D341Med (cell line): ENCODE measurements at places on chromosomes 4 and X.

- DNase-seq: no peak
Measured at GRCh38 chrX:16589211-16589610, 60.7 kb upstream of the S100G start.

DNA sequence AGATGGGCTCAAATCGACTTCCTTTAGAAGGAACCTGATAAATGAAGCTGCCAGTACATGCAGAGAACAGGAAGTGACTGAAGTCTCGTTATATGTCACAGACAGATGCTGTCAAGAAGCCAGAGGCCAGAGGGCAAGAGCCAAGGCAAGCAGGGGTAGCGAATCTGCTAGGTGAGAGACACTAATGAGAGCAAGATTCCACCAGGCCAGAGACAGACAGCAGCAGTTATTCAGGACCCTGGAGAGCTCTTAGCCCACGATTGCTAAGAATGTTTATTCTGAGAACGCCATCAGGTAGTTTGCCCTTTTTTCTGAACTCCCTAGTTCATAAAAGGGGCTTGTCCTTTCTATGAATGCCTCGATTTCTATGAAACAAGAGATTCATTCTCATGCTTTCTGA, 73.7 kb downstream of the BEND2 start:
- no peak for DNase-seq

DNA sequence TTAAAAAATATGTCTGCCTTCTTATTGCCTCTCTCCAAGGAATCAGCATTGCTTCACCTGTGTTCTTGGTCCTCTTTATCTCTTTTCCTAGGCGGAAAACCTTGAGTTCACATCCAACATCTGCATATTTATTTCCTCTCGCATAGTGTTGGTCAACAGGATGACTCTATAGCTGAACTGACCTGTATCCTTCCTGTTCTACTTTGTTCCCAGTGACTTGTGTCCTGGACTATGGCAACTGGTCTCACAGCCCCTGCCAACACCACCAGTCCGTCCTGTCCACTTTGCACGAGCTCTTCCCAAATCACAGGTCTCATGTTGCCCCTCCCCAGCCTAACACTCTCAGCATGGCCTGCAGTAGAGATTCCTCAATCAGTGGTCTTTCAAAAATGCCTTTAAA, 2.0 kb downstream of the DIPK2B start:
- no peak for DNase-seq

DNA sequence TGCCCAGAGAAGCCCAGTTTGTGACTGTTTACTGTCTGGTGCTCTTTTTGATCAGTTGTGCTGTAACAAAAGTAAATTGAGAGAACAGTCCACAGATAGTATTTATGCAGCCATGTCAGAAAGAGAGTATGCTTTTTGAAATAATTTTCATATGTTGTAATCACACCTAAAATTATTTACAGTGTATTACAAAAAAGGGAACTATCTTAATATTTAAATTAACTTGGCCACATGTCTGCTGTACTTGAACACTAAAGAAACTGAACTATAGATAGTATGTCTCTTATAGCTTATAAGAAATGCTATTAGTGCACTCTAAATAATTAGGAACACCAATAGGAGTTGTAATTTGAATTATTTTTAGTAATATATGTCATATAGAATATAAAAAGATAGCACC, 30.2 kb downstream of the KIAA0232 start:
- no peak for DNase-seq

DNA sequence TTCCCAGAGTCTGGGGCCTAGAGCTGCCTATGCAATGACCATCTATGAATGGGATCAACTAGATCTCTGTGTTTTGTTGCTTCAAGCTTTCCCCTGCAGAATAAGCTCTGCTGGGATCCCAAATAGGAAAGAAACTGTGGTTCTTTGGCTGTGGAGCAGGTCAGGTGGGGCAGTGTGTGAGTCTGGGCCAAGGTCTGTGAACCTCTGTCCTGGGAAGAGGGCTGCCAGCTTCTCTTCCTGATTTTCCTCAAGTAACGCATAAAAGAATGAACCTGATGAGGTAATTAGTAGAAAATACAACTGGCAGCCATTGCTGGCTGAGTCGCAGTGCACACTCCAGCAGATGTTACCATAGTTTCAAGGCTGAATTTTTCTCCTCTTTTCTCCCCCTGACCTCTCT, 4.6 kb upstream of the PIN4 start:
- no peak for DNase-seq

DNA sequence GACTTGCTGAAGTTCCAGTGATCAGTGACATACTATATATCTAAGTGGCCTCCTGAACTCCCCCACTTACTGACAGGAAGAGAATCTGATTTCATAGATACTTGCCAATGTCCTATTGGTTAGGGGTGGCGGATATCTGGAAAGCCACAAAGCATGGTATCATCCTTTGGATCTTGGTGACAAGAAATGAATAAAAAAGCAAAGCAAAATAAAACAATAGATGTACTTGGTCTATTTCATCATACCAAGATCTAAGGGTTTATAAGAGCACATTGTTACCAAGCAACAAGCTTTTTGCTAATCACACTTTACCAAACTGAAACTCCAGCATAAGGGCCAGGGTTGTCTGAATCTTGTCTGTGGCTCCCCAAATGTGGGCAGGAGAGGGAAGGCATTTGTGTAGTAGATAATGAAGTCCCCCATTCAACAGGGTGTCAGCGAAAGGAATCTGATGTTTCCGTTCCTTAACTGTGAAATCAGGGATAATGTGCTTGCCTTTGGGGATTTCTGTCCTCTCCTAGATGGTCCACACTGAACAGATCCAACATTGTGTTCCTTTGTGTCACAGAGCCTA, 125.0 kb upstream of the SMIM10 start:
- no peak for DNase-seq

GRCh38 chrX:71941776-71942175, 31.1 kb downstream of the NHSL2 start:
- no peak for DNase-seq

DNA sequence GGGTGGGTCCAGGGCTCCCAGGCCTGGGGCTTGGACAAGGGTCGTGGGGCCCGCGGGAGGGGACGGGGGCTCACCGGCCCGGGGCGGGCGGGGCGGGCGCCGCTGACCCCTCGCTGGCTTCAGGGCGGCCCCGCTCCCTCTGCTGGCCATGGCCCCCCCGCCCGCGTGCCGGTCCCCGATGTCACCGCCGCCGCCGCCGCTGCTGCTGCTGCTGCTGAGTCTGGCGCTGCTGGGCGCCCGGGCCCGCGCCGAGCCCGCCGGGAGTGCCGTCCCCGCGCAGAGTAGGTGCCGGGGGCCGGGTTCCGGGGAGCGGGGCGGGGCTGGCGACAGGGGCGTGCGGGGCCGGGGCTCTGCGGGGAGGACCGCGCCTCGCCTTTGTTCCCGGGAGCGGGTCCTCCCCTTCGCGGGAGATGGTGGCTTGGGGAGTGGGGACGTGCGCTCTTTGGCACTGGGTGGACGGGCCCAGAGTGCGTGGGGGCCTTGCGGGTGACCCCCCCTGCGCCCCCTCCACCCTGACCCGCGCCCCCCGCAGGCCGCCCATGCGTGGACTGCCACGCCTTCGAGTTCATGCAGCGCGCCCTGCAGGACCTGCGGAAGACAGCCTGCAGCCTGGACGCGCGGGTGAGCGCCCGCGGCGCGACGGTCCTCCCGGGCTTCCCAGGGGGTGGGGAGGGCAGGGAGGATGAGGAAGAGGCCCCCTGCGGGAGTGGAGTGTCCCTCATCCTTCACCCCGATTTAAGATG, 16.8 kb upstream of the NAT8L start:
- DNase-seq: peak; percentile 82

DNA sequence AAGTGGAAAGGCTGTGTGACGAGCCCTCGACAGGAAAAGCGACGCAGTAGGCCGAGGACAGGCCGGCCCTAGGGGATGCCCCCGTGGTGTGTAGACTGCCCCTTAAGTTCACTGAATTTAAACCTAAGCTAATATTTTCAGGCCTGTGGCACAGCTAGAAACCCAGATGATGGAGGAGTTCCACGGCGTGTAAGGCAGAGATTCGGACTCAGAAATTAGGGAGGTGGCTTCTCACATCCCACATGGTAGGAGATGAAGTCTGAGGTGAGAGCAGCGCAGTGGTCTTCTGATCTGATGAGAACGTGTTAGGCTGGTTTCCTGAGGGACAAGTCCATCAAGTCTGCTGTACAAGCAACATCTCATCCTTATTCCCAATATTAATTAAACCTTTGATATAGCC, 7.8 kb downstream of the LRP2BP start:
- no peak for DNase-seq

- DNase-seq: no peak
Measured at GRCh38 chr4:2393353-2394270, 24.8 kb downstream of the ZFYVE28 start.

- no peak for DNase-seq
Measured at GRCh38 chrX:13759152-13759718, 24.7 kb downstream of the OFD1 start.

DNA sequence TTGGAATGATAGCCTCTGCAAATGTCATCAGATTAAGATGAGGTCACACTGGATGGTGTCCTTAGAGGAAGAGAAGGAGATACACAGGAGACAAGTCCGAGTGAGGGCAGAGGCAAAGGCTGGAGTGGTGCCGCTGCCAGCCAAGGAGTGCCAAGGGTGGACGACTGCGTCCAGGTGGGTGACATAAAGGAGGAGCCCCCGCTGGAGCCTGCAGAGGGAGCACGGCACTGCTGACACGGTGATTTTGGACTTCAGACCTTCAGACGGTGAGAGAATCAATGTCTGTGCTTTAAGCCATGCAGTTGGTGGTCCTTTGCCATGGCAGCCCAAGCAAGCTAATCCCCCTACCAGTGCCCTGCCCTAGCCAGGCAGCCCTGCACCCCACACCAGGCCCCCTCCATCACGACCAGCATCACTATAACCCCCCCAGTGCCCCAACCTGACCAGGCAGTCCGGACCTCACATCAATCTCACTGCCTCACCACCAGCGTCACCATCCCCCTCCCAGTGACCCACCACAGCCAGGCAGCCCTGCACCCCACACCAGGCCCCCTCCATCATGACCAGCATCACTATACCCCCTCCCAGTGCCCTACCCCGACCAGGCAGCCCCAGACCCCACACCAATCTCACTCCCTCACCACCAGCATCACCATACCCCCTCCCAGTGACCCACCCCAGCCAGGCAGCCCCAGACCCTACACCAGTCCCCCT, 130.0 kb downstream of the HMX1 start:
- DNase-seq: peak; percentile 9

- DNase-seq: no peak
Measured at GRCh38 chrX:30067677-30068076, 147.7 kb upstream of the MAGEB2 start.

DNA sequence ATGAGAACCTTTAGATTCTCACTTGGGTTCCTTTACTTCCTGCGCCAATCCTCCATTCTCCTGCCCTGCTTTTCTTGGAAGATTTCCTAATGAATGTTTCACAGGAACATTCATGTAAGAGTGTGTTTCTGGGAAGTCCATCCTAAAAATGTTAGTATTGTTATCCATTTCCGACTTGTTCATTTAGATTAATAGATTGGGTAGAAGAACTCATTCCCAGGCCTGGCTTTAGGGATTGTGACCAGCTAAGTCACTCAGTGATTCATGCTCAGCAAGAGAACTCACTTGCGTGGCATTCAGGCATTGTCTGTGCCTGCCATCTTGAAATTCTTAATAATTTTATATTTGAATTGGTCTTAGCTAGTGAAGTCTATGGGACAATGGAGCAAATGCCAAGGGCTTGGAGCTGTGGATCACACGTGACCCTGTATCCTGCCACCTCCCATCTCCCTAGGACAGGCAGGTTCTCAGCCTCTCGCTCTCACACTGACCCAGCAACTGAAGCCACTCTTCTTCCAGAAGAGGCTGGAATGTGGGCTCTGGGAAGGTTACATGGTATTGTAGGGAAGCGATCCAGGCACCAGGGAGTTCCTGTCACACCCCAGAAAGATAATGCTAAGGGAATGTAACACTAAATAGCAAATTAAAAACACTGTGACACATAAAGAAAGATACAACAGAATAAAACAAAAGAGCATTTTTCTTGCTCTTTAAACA, 562.1 kb downstream of the TMA16 start:
- DNase-seq: no peak

DNA sequence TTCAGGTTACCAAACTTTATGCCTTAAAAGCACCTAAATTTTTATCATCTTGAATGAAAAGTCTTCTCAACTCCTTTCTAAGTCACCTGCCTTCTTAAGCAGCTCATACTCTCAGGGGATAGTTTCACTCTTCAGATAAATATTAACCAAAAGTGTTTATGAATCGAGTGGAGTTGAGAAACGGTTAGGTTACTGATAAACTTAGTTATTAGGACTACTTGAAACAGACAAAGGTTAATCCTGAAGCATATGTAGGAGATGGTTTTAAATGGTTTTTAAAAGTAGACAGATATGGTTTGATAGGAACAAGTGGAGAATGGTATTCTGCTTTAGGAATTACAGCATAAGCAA, 32.8 kb downstream of the CLDN22 start:
- DNase-seq: no peak

DNA sequence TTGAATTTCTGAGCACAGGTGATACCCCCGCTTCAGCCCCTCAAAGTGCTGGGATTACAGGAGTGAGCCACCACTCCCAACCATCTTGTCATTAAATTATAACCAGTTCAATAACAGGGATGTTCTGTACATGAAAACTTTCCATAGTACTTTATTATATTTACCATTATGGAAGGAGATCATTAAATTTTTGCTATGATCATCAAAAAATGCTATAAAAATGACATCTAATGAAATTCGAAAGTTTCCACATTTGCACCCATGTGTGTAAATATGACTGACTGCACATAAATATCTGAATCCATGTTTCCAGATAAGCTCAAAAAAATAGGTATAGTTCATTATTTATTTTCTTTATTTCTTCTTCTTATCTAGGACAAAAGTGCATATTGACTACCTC, 182.6 kb downstream of the FBXO8 start:
- DNase-seq: no peak

- no peak for DNase-seq
Measured at GRCh38 chr4:139916041-139916440, 237.9 kb downstream of the MAML3 start.

DNA sequence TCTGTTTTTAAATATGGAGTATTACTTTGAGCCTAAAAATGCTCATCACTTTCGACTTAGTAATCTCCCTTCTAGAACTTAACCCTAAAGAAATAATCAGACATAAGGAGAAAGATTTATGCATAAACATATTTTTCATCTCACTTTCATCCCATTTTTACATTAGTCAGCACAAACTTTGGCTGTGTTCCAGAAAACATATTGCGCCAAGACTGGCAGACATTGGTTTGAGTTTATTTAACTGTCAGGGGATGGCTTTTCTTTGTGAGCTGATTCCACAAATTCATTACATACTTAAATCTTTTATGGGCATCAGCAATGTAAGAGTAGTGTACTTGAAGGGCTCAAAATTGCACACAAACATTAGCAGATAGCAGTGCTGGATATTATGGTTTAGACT, 23.7 kb downstream of the MAOA start:
- DNase-seq: no peak

GRCh38 chrX:57286507-57287251, at the start of gene FAAH2:
FAAH2 (plus strand) TSS chrX:57286706; CDS start chrX:57286826, 120 bp downstream.
- DNase-seq: peak; percentile 5

DNA sequence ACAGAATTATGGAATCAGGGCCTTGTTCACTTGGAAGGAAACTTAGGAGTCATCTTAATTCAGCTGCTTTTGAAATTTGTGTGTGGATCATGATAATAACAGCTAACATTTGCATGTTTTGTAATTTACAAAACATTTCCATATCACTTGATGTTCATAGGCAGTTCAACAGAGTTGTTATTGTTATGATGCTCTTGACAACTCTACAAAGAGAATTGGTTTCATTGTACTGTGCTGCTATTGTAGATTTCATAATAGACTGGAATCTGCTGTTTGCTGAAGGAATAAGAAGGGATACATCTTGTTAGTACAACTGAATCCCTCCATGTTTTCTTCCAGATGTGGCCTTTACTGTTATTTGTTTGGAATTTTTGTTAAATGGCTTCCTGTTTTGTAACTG, 83.5 kb downstream of the CNKSR2 start:
- no peak for DNase-seq

GRCh38 chrX:38750551-38750950, 50.7 kb upstream of the MID1IP1 start:
- no peak for DNase-seq
